ENCODE measurements at places on chromosomes 1 and 21.

- no peak for DNase-seq
These were observed 536.0 kb downstream of the LMO4 start for GRCh38 chr1:87864676-87865075.

DNA sequence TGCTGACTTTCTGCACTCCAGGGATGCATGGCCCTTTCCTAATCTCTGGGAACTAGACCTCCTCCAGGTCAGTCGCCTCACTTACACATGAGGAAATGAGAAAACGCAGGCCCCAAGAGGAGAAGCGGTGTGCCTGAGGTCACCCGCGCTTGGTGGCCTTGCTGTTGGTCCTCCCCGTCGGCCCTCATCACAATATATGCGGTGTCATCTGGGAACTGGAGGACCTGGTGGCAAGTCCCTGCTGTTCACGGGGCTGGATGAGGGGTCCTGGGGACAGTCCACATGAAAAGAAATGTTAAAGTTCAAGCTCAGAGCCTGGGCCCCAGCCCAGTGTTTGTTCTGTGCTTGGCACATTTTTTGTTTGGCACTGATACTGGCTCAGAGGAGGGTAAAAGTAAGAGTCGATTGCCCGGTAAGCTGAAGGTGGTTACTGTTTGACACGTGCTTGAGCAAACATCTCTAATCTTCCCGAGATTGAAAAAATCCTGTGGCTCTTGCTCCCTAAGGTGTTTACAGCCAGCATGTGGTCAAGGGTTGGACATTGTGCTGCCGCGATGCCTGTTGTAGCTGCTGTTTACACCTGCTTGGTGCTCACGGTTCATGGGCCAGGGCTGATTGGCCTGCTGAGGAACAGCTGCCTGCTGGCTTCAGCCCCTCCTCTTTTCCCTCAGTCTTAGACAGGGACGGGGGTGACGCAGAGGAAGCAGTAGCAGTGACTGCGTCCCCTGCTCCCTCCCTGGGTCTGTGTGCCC, 5.2 kb downstream of the COQ8A start:
- DNase-seq: no peak

GRCh38 chr1:55702064-55702463, 486.9 kb upstream of the USP24 start:
- DNase-seq: no peak

DNA sequence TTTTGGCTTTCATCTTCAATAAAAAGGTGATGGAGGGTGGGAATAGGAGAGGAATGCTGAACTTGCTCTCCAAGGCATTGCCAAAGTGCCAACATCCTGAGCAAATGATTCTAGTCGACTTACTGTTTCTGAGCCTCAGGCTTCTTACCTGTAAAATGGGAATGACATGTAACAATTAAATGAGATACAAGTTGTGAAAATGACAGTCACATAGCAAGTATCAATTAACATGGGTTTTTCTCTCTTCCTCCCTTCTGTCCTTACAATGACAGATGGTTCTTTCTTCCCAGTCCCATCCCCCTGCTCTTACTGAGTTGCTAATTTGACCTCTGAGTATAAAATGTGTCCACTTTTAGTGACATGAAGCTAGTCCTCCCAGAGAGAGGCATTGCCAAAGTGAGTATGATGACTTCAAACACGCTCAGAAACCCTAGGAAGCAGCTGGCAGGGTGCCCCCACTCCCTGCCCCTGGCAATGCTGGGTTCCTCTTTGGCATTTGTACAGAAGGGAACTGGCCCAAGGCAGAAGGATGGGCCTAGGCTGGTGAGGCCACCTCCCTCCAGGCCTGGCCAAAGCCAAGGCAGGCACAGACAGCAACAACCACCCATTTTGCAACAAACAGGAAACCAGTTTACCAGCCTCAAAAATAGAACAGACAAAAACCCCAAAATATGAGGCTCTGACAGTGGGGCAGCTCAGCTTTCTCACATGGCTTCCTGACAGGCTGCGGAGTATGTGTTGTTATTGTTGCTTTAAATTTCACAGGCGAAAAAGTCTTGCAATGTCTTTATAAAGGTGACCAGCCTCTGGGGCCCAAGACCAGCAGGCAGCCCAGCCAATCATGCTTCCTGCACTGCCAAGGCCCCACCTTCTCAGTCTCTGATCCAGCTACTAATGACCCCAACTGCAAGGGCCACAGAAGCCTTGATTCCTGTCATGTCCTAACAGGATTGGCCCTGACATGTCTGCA, 115.9 kb downstream of the HIVEP3 start:
- DNase-seq: peak; percentile 86

DNA sequence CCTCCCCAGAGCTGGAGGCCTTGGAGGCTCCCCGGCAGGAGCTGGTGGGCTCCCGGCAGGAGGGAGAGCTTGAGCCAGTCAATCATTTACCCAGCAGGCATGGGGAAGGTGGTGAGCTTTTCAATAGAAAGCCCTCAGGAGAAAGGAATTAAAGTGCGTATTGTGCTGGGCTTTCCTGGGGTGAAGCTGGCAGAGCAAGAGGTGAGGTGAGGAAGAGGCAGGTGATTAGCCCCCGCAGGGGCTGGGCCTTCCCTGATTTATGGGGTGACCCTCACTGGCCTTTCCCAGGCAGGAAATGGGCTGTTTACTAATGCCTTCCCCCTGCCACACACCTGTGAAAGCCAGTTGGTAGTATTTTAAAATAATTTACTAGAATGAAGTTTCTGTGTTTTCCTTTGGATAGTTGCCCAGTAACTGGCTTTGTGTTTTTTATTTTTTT, 25.8 kb downstream of the CLDN14 start:
- no peak for DNase-seq

DNA sequence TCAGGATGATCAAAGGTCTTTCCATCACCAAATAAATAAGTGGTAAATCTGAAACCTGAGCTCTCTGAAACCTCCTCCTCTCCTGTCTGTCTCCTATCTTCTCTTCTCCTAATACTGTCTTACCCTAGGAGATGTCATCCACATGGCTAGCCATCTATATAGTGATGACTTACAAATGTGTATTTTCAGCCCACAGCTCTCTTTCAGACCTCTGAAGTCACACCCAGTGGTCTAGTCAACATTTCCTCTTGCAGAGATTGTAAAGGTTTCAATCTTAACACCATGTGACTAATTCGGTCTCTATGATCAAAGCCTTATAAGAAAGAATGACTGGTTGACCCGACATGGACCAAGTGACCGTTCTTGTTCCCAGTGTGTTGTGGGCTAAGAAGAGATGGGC, 63.1 kb upstream of the DPT start:
- no peak for DNase-seq

- no peak for DNase-seq
These were observed 3.6 kb upstream of the INAVA start for GRCh38 chr1:200890818-200891773.

DNA sequence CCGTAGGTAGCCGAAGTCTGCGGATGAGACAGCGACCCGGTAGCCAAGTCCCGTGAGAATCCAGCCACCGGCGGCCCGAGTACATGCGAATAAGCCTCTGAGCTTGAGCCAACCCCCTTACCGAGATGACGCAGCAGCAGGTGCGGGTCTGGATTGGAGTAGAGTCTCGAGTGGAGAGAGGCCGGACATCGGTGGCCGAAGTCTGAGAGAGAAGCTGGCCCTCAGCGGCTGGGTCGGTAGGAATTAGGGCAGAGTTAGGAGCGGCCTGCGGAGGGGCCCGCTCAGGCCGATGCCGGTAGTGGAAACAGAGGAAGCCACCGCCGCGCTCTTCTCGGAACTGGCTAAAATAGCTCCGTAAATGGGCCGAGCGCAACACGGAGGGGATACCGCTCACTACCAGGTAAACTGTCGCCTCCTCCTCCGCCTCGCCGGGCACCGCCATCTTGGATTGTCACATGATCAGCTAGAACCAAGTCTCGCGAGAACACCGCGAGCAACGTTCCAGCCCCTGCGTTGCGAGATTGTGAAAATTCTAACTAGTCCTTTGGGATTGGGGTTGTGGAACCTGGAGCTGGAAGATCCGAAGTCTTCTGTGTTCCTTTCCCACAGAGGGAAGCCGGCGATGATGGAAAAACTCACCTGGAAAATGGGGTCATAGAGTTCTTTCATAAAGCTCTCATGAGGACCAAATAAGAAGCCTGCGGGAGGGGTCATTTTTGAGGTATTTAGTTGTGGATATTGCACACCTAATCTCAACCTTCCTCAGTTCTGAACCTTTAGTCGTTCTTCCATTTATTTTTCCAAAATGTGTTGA, at the start of gene GPATCH3:
Gene GPATCH3 (minus strand): TSS at position 467 of the 814 bp plus-strand sequence. CDS start 25 bp downstream, at position 442.
- DNase-seq: peak; percentile 98

DNA sequence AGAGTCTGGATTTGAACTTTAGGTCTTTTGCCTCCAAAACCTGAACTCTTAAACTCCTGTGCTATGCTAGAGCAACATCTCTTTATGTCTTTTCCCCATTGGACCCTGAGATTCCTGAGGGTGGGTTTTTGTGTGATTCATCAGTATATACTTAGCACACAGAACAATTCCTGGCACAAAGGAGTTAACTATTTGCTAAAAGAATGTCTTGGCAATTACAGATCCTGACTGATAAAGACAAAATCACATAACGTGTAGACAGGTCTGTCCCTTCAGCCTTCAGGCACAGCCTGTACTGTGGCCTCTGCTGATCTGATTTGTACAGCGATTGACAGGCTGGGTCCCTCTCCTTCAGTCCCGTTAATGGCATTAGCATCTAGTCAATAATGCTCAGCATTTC, 162.4 kb upstream of the BEND5 start:
- DNase-seq: no peak

DNA sequence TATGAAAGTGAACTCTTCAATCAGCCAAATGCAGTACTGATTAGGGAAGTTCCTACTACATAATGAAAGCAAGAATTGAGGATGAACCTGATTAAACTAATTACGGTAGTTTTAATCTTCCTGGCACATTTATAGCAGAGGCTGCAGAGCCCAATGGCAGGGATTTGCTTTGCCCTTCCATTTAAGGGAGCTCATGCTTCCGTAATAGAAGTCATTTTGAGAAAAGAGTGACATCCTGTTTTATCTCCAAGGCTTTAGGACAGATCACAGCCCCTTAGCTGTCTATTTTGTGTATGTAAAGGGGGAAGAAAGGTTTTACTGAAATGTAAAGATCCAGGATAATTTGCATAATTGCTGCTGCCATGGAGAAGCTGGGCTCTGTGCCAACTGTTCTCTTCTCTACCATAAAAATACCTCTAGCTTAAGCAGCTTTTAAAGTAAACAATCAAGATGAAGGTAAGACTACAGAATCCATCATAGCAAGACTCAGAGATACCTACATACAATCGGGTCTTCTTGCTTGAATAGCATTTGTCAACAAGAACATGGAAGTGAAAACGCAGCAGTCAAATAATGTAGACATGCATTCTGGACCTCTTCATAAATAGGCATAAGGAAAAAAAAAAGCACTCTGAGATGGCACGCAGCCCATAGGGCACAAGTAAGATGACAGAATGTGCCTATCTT, 62.5 kb downstream of the ASH1L start:
- no peak for DNase-seq

GRCh38 chr1:195745189-195746010, 862.8 kb downstream of the KCNT2 start:
- no peak for DNase-seq

GRCh38 chr1:20626098-20626427, 7.2 kb upstream of the PINK1 start:
- DNase-seq: no peak

- DNase-seq: peak; percentile 77
These were observed 14.7 kb upstream of the CSF1 start for GRCh38 chr1:109895720-109896504.

All from right cardiac atrium (tissue), 5 donors.